Naive thymus-derived CD4-positive, alpha-beta T cell (primary cell): ENCODE measurements at places on chromosomes 1 and 21. TPM values are rescaled to one million over a fixed set of nuclear protein-coding genes. Genes with fewer than 3 reads are reported as not detected.

GRCh38 chr1:232144696-232145230 lies 485.2 kb downstream of the SIPA1L2 start:
- DNase-seq: no peak

DNA sequence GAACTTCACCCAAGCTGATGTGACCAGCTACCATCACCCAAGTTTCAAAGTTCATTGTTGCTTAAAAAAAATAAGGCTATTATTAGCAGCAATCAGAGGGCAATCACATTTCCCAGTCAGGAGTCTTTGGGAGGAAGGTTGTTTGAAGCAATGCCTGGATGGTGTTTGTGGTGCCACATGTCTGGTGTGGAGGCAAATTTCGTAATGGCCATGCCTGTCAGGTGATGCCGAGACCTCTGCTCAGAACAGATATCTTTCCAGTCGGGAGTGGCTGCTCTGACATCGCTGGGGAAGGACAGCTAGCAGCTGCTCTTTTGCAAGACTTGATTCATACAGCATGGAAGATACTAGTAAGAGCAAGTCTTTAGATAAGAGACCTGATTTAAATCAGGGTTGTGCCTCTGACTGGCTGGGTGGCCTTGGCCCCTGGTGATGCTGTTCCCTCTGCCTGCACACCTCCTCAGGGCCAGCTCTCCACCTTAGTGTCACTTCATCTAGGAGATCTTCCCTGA lies 187.8 kb upstream of the JUN start:
- DNase-seq: no peak

GRCh38 chr1:89044970-89045721 lies 19.9 kb downstream of the GBP1 start:
- no peak for DNase-seq

- DNase-seq: no peak
Measured at GRCh38 chr1:39613250-39613649, 26.2 kb downstream of the HEYL start.

FLAD1 gene
- 47.1 and 50.1 TPM in 2 replicates for total RNA-seq

SPRR1A gene
- not detected in 2 replicates for total RNA-seq

TDRD5 gene
- total RNA-seq: not detected
